ENCODE measurements at places on chromosomes 3 and 15.

DNA sequence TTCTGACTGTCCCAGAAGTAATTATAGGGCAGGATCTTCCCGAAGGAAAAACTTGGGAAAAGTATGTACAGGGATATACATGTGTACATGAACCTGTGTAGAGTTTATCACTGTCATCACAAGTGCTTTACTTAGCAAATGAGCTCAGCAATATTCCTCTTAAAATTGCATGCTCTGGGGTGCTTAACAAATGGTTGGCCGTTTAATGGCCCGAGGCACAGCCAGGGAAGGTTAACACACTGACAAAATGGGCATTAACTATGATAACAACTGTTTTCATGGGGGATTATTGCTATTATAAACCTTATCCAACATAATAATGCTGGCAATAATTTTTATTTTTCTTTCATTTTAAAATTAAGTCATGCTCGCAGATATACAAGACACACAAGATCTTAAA lies 459.3 kb downstream of the TUSC7 start:
- DNase-seq = no peak

DNA sequence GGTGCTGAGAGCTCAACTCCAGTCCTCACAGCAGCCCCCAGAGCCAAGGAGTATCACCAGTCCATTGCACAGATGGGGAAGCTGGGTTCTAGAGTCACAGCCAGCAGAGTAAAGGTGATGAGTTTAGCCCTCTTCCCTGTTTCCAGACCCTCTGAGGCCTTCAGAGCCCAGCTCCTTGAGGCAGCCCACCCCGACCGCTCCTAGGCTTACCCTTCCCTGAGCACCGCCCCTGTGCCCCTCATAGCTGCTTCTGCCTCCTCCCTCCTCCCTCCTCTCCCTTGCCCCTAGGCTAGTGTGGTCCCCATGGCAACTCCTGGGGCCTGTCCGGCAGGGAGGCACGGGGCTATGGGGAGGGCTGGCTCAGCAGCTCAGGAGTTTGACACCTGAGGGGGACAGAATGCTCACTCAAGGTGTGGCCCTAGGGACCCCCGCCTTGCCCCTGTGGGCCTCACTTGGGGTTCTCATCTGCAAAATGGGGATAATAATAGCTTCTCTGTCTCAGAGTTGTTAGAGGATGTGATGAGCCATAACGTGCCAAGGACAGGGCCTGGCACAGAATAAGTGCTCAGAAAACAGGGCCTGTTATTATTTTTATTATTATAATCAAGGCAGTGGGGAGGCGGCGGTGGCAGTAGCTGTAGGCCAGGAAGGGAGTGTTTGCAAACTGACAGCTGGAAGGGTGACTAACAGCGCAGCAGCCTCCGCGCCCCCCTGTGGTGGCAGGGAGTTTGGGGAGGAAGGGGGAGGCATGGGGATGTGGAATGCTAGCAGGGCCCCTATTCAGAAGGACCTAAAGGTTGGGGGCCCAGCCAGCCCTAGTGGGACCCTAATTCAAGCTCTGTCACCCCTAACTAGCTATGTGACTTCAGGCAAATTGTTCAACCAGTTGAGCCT lies 11.5 kb downstream of the CSK start:
- no peak for DNase-seq

GRCh38 chr3:112127522-112128494 lies 5.2 kb downstream of the GCSAM start:
- DNase-seq = no peak

GRCh38 chr15:81751816-81752545 lies 293.8 kb downstream of the MEX3B start:
- DNase-seq = no peak

- DNase-seq = no peak
Measured at GRCh38 chr3:31952205-31952604, 28.9 kb downstream of the OSBPL10 start.

DNA sequence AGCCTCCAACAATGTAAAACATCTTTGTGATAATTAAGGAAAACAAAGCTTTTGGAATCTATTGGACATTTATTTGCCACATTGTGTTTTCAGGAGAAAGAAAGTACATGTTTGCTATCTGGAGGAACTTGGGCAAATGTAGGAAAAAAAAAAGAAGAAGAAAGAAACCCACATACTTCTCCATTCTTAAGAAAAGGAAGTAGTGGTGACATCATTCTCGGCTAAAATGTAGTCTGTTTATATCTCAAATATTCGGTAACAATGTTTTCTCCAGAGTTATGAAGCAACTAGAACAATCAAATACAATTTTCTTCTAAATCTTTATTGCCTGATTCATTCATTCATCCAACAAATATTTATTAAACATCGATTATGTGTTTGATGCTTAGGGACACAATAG lies 2.3 kb upstream of the TGFBR2 start:
- DNase-seq = peak; percentile 35

GRCh38 chr3:44961888-44962287 lies 14.1 kb downstream of the ZDHHC3 start:
- DNase-seq = no peak

GRCh38 chr3:30672287-30672735 lies 65.9 kb downstream of the TGFBR2 start:
- no peak for DNase-seq

DNA sequence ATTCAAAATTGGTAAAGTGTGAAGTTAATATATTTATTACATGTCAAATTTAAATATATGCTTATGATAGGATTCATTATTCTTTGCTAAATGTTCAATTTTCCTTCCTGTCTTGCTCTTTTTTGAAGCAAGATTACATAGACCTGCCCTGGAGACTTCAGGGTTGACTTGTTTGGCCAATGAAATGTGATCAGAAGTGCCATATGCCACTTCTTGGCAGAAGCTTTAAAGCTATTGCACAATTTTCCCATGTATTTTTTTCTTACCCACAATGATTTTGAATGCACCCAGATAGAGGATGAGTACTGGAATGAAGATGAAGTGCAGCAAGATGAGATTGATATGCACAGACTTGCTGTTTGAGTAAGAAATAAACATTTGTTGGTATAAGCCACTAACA lies 406.3 kb upstream of the BCHE start:
- DNase-seq = no peak

DNA sequence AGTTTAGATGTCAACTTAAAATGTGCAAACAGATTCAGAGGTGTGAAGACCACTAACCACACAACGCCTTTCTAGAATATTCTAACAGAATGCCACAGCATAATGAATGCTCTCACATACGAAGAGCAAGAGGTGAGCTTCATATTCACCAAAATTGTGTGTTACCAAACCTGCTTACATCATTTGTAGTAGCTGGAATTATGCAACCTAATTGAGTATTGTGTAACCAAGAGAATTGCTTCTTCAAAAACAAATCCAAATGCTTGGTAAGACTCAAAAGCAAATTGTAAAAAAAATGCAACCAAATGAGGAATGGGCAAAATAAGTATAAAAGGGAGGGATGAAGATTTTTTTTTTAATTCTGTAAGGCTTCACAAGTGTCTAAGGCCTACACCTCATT lies 160.7 kb downstream of the TAFA4 start:
- DNase-seq = no peak

DNA sequence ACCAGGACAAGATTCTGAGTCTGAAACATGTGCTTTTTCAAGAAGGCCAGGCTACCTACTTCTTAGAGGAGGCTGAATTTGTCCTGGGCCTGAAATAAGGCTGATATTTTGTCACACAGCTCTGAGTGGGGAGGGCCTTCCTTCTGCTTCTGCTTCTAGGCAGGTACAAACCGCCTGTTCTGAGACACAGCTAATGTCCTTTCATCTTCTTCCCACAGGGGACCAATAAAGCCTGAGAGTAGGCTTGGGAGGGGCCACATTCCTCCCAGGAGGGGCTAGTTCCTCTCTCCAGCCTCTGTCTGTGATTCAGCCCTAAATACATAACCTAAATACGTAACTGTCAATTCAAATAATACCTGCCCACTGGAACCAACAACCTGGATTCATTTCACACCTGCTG lies 34.8 kb downstream of the CRYGS start:
- DNase-seq = no peak

DNA sequence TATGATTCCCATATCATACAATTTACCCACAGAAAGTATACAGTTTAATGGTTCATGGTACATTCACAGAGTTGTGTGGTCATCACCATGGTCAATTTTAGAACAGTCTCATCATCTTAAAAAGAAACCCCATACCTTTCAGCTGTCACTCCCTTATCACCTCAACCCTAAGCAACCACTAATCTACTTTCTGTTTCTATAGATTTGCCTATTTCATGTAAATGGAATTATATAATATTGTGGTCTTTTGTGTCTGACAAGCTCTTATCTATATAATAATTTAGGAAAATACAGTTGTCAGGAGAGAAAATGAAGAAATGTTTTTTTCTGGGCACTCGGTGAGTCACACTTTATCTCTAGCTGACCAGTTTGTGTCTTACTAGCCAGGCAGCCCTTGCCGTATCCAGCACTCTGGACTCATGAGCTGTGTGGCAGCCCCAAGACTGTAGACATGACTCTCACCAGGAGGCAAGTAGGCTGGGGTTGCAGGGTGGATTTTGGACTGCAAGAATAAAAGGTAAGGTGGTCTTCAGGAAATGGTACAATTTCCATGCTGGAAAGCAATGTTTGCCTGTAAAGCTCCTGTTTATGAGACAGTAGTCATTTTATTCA lies 234.6 kb downstream of the THRB start:
- DNase-seq = no peak

DNA sequence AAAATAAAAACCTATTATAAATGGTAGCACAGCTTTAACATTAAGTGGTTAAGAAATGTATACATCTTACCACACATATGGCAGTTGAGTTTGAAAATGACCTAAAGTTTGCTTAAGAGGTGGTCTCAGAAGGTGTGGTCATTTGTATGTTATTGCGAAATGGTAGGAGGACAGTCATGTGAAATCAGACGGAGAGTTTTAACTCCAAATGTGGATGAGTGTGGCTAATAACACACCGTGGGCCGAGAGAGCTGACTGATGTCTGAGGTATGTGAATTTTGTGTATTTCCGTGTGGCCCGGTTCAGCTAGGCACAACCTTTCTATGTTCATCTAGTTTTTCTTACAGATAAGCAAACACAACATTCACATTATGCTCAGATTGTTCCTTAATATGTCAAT lies 71.9 kb downstream of the ARNT2 start:
- no peak for DNase-seq

GRCh38 chr3:57169872-57170623 lies 4.9 kb upstream of the IL17RD start:
- peak; percentile 79 for DNase-seq

- no peak for DNase-seq
Measured at GRCh38 chr3:168888781-168889180, 774.7 kb downstream of the MECOM start.

DNA sequence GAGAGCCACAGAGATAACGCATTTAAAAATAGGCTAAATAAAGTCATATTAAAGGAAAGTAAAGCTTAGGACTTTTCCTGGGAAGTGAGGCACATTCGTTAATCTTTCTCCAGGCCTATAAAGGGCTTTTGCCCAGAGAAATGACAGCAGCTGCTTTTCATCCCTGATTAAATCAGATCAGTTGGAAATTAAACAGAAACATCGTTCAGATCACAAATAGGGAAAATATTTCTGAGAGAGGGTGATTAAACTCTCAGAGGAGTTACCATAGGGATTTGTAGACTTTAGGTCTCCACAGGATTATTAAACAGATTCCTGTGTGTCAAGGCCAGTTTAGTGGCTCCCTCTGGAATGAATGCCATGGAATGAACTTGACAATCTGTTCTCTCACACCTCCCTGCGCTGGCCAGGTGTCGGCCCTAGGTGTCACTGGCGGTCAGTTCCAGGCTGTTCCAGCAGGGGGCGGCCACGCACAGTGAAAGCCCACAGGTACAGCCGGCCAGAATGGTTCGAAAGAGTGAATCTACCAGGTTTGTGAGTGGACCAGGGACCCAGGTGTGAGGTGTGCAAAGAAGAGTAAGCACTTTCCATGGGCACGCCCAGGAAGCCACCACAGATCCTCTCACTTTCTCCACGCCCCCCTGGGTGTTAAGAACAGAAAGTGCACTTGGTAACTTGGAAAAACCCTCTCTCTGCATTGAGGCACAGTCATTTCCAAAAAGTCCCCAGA lies 253.0 kb upstream of the RASGRP1 start:
- peak; percentile 85 for DNase-seq

GRCh38 chr3:120088622-120089021 lies 5.6 kb downstream of the GSK3B start:
- DNase-seq = no peak

- DNase-seq = no peak
Measured at GRCh38 chr3:168272343-168272985, 176.7 kb upstream of the GOLIM4 start.

DNA sequence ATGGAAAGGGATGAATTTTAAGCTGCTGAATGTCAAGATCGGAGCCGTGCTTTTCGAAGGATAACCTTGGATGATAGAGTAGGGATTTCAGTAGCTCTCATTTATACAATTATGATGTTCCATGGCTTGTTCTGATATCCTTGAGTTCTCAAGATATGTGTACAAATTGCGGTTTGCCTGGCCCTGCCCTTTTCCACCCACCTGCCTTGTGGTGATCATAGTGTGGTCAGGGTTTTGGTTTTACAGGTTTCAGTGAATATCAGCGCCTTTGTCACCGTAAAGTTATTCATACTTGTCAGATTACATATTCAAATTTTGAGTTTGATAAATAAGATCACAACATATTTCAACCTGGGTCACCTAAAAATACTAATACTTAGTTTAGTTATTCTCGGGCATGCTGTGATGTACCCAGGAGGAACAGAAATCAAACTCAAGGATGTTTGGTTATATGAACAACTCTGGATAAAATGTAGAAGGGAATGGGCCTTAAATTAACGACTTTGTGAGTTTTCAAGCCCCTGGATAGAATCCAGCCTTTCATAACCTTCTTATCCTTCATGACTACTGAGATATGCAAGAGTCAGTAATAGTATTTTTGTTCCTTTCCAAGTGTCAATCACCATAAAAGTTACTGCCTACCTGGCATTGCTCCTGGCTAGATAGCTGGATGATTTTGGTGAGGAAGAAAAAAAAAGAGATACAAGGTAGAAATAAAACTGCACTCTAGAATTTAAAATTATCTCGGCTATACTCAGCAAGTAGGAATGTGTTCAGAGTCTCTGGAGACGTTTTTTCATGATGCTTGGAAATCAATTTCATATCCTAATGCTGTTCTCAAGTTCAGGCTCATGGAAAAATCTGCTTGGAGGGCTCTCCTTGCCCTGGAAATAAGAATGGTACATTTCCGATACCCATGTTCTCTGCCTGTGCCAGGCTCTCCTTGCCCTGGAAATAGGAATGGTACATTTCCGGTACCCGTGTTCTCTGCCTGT lies 209.2 kb upstream of the TPRG1 start:
- no peak for DNase-seq

DNA sequence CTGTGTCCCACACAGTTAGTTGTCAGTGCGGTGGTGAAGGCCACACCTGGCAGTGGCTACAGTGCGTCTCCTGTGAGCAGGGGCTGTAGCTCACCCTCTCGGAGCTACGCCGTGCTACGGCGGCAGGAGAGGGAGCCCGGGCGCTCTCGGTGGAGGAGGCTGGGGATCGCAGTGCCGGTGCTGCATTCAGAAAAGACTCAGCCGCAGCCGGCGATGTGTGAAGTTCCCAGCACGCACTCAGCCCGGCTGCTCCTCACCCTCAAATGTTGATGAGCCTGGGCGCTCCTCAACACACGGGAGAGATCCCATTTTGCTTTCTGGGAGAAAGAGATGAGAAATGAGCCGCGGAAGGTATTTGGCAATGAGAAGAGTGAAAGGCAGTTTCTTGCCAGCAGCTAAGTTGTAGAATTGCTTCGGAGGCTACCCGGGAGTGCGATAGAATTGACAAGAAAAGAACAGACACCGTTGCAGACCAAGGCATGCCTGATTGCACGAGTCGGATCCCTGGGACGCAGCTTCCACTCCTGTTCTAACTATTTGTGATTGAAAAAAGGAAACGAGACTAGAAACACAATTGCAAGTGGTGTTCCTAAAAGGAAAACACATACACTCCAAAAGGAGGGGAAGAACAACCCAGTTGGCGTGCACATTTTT lies at the start of gene UNC13C:
UNC13C (plus strand) TSS at position 189 of the 654 bp plus-strand sequence. CDS start 34,463 bp downstream, outside the sequence.
- DNase-seq = peak; percentile 62

GRCh38 chr3:12904951-12905315 lies 63.6 kb upstream of the RPL32 start:
- DNase-seq = no peak

Data from umbilical cord (tissue), 2 donors.